ENCODE measurements at places on chromosomes 12 and 14.

GRCh38 chr14:68849416-68849815, 56.5 kb upstream of the ZFP36L1 start:
- DNase-seq = no peak

GRCh38 chr12:11965258-11965910, 105.4 kb upstream of the BCL2L14 start:
- no peak for DNase-seq

GRCh38 chr14:34851395-34851794, 23.8 kb downstream of the BAZ1A start:
- peak; percentile 54 for DNase-seq

GRCh38 chr12:126993898-126994297, 1273.1 kb upstream of the TMEM132C start:
- DNase-seq = no peak

DNA sequence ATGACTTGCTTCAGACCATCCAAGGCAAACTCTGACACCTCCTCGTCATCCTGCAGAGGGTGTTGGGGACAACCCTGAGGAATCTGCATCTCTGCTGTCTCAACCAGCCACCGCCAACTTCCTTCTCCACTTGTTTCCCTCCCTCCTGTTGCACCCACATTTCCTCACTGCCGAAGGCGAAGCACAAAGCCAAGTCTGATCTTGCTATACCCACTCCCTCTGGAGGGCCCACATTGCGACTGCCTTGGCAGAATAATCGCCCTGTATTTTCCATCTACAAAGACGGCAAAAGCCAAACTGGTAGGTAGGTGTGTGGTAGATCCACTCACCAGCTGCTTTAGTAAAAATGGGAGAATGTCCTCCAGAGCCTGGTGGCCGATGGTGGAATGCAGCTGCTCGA, 21.8 kb upstream of the RAB35 start:
- no peak for DNase-seq

Data from fibroblast of skin of scalp (primary cell).